Fibroblast of pulmonary artery (primary cell): ENCODE measurements at places on chromosomes 6 and 20.

DNA sequence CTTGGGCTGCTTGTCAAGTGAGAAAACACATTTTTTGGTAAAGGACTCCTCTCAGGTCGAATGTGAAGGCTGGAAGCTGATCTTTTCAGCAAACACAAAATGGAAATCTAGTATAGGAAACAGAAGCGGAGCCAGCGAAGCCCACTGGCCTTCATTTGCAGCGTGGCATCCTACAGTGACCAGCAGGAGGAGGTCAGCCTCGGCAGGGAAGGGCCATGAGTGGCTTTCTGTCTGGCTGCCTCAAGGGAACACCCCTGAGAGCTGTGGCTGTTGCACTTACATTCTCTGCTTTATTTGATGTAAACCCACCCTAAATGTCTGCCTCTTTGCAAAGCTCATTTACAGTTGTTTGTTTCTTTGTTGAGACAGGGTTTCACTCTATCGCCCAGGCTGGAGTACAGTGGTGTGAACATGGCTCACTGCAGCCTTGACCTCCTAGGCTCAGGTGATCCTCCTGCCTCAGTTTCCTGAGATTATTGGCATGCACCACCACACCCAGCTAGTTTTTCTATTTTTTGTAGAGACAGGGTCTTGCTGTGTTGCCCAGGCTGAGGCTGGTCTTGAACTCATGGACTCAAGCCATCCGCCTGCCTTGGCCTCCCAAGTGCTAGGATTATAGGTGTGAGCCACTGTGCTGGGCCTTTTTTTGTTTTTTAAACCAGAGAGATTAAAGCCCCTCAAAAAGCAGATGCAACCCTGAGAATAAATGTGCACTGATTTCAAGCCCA is 322.0 kb upstream of the SOX4 start:
- no peak for DNase-seq

DNA sequence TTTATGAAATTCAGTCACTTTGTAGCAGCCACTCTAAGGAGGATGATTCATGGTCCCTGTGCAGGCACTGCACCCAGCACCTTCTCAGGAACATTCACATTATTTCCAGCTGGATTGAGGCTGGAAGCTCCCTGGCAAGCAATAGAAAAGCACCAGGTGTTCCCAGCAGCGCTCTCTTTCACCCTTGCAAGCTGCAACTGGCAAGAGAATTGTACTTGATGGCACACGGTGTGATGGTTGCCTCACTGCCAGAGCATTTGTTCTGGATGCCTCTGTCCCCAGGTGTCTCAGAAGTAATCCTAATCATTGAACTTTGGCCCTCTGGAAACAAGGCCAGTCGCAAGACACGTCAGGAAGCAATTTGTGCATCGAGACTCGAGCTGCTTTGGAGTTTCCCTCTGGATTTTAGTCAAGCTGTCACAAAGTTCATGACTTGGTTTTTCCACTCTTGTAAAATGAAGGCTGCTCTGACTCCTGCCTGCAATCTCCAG is 24.9 kb upstream of the PHACTR2 start:
- DNase-seq, result no peak

- no peak for DNase-seq
Measured at GRCh38 chr20:9835302-9835701, 3.6 kb downstream of the PAK5 start.

DNA sequence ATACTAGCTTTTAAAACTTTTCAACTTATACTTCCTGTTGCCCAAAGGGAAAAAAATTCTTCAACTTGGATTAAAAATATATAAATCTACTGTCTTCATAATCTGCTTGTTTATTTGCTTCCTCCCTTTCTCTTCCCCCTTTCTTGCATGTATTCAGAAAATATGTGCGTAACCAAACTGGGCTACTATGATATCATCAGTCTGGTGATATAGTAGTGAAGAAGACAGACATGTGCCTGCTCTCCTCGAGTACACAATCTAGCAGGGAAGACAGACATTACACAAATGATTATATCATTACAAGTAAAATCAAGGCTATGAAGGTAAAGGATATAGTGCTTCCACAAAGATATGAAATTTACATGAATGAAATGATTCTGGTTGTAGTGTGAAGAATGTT is 31.0 kb downstream of the IBTK start:
- DNase-seq, result no peak

DNA sequence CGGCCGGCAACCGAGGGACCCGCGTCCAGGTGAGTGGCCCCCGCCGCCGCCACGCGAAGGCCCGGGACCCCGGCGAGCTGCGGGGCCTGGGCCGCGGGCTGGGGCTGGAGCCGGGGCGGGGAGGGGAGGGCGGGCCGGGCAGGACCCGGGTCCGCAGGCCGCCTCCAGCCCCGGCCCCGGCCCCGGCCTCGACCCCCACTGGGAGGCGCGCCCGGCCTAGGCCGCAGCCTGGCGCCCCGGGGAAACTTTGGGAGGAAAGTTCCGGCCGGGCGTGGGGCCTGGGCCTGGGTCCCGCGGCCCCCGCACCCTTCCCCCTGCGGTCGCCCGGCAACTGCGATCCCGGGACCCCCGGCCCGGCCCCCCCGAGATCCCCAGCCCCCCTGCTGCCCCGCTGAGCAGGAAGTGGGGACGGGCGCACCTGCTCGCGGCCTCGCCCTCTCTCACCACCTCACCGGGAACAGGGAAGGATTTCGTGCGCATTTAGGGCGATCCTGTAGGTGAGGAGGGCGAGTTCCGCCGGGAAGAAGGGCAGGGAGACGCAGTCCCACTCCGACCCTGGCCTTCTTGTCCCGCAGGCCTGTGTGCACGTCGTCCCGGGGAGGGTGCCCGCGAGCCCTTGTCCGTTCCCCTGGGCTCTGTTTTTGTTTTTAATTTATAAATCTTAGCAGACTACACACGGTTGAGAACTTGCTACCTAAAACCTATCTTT is 402 bp downstream of the OSBPL2 start:
- DNase-seq, result no peak

DNA sequence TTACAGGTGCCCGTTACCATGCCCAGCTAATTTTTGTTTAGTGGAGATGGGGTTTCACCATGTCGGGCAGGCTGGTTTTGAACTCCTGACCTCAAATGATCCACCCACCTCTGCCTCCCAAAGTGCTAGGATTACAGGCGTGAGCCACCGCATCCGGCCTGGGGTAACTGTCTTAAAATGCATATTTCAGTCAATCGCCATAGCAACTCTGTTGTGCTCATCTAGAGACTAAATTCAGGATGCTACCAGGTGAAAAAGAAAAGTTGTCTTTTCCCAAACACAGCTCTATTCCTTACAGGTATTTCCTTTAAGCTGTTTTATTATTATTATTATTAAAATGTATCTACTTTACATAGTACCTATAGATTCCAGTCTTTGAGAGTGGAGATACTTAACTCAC is 66.6 kb downstream of the RNF182 start:
- DNase-seq, result no peak

DNA sequence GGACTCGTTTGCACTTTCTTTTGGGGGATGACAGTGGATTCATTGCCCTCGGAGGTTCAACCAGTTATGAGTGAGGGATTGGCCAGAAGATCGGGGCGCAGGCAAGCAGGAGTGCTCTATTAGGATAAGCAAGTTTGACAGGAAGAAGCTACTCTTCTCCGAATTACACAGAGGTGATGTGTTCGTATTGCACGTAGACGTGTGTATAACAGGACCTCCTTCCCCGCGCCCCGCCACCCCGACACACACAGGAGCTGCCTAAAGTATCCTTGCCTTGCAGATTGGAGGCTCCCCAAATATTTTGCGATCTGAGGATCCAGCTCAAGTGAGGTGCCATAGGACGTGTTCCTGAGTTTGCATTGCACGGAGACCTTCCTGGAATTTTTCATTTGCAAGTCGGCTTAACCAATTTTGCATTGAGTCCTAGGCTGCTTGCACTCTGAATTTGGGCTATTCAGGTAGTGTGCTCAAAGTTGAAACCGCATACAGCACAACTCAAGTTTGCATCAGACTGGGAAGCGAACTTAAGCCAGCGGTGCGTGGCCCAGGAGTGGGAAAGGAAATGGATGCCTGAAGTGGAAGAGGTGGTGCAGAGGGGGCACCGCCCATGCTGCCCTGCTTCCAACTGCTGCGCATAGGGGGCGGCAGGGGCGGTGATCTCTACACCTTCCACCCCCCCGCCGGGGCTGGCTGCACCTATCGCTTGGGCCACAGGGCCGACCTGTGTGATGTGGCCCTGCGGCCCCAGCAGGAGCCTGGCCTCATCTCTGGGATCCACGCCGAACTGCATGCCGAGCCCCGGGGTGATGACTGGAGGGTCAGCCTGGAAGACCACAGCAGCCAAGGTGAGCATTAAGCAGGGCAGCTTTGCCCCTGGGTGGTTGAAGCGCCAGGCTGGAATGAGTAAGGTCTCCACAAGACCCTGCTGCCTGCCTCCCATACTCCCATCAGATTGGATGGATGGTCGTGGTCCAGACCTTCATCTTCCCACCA is 770 bp downstream of the TCF19 start:
- DNase-seq, result no peak

GRCh38 chr20:4508773-4509172 is 212.9 kb upstream of the PRND start:
- no peak for DNase-seq

- DNase-seq, result no peak
Measured at GRCh38 chr6:73870907-73871306, 174.9 kb downstream of the CD109 start.

- DNase-seq, result no peak
Measured at GRCh38 chr20:50398821-50399554, 111.2 kb upstream of the PTPN1 start.

DNA sequence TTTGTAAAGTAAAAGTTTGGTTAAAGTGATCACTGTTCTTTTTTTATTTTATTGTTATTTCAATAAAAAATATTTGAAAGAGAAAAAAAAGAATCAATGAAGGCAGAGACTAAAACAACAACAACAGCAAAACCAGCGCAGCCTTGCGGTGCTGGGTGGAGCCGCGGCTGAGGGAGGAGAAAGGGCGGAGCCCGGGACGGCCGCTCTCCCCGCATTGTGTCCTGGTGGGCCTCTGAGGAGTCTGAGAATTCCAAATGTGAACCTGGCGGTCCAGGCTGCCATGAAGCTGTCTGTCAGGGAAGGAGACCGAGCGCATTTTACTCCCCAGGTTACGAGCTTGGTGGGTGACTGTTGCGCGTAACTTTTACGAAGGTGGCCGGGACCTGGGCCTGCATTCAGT is 43.2 kb downstream of the TMEM242 start:
- no peak for DNase-seq

GRCh38 chr6:111663692-111664564 is 58.2 kb upstream of the TRAF3IP2 start:
- DNase-seq, result peak; percentile 75

DNA sequence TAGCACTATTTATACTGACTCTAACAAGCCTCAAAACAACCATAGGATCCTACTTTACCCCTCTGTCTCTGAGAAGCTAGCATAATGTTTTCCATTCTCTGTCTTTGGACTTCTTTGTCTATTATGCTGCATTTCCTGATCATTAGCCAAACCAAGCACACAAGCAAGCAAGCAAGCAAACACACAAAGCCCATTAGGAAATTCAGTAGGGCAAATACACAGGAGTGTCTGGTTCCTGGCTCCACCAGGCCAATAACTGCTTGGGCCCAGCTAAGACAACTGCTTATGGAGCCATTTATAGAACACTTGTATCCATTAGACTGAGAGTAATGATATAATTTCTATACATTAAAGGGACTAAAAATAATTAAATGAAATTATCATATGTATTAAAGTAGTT is 952.9 kb upstream of the EPHA7 start:
- no peak for DNase-seq

DNA sequence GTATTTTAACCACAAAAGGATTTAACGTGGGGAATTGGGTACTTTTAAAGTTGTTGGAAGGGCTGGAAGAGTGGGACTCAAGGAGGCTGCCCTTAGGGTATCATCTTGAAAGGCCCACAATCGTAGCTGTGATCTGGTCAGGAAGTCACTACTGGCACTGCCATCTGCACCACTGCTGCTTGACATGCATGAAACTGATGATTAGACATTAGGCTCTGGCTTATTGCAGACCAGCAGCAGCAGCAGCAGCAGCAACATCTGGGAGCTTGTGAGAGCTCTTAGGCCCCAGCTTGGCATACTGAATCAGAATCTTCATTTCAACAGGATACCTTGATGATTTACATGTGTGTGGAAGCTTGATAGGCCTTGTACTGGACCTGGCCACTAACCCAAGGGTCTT is 68.6 kb downstream of the PHF20 start:
- DNase-seq, result no peak
